DMS79 (cell line): ENCODE measurements at places on chromosomes 5 and 9.
A peak's percentile ranks its signal among the peaks of the same experiment; 100 is the strongest.

GRCh38 chr5:65061250-65061973, 292.7 kb downstream of the CWC27 start:
- DNase-seq = no peak

DNA sequence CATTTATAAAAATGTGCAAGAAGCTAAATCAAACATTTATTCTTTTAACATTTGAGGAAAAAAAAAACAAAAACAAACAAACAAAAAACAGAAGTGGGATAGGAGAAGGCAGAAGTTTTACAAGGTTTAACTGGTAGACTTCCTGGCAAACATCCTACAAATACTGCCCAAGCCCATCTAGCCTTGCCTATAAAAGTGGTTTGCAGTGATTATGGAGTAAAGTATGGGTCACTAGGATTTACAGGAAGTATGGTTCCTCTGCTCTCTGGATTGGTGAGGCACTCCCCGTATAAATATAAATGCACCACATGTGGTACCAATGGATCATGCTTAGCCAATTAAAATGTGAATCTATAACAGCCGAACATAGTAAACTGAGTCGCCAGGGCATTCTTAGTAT, 291.9 kb downstream of the EDIL3 start:
- no peak for DNase-seq

DNA sequence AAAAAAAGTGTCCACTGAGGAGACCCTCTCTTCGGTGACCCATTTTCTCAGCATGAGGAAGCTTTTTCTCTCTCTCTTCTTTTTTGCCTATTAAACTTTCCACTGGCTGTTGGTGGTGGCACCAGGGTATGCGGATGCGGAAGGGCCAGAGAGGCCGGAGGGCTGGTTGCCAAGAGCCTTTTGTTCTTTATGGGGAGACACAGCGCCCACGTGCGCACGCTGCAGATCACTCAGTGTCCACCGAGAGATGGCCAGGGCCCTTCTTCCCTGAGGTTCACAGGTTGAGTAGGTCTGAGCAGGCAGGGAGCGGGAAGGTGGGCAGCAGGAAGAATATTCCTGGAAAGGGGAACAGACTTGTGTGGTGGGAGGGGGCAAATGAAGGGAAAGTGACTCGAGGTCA, 69.1 kb downstream of the STK10 start:
- no peak for DNase-seq

GRCh38 chr9:135726138-135726853, 24.3 kb downstream of the KCNT1 start:
- no peak for DNase-seq

DNA sequence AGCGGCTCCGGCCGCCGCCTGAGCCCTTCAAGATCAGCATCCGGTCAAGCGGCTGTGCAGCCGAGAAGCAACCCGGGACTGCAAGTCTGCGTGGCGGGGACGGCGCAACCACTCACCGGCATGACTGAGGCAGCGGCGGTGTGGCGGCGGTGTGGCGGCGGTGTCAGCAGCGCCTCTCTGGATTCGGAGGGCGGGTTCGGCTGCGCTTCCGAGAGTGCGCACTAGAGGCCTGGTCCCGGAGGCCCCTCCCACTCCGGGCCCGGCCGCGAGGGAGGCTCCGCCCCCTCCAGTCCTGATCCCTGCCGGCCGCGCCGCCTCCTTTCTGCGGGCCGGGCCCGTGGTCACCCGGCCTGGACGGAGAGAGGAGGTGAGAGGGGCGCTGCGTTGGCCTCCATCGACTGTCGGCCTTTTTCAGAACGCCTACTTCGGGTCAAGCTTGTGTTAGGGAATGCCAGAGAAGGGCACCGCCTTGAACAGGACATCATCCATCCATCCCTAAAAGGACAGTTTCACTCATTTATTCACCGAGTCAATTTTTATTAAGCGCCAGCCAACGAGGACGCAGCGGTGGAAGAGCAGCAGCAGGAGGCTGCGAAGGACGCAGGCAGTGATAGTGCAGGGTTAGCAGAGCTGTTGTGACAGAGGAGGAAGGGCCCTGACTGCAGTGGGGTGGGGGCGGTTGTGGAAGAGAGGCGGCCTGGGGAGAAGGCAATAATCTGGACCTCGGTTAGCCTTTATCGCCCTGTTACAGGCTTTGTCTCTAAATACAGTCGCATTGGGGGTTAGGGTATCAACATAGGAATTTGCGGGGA, at the start of gene ATOX1:
Gene ATOX1, minus strand, starts transcription at position 202 of the 812 bp plus-strand sequence. Its CDS starts 80 bp downstream, at position 122.
- DNase-seq = peak; percentile 42

- no peak for DNase-seq
These were observed 192.8 kb downstream of the CDH18 start for GRCh38 chr5:19795218-19795617.

- no peak for DNase-seq
These were observed 18.5 kb downstream of the DDX31 start for GRCh38 chr9:132651259-132651658.

DNA sequence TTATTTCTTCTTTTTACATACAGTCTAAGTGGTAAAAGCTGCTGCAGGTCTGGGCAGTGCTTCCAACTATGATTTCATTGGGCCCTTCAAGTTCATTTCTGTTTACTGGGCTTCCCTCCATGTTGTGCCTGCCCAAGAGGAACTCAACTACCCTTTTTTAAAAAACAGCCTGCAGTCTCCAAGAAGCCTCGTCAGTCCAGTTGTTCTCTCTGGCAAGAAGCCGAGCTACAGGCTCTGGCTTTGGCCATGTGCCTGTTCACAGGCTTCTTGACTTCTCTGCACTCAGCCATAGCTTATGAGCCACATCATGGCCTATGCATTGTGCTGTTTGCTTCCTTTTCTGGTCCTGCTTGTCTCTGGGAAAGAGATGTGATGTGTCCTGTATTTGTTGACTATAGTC, 119.7 kb upstream of the PJA2 start:
- DNase-seq = no peak

DNA sequence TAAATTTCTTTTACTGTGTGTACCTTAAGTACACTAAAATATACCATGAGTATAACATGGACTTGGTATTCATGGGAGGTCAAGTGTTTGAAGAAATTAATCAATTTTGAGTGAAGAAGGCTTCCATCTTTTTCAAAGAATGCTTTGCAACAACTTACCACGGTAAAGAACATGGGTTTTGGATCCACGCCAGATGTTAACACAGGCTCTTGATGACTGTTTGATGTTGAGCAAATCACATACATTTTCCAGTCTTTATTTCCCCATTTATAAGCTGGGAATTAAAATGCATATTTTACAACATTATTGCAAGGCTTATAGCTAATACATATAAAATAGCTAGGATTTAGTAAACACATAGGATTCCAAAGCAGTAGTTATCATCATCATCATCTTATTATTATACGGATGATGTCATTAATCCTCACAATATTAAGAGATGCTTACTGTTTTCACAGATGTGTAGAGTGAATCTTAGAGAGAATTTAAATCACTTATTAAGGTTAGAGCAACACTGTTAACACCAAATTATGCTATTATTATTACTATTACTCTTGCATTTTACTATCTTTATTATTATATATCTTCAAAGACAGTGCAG, 362.0 kb downstream of the PRELID2 start:
- DNase-seq = no peak

DNA sequence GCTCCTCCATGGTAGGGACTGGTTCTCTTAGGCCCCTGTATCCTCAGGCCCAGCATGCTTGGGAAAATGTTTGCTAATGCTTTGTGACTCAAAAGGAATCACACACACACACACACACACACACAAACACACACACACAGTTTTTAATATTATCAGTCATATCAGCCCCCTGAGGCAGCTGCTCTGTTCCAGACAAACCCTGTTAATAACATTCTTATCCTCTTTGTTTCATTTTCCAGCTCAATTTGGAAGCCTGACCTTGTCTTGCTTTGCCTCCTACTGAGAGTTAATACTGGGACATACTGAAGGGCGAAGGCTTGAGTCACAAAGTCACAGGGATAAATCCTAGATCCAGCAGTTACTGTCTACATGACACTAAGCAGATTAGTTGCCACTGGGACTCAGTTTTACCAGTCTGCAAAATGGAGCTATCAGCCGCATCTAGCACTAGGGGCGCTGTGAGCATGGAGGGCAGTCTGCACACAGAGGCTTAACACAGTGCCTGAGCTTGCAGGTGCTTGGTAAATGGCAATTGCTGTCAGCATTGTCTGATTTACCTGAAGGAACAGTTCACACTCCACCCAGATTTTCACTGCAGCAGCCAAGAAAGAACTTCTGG, 37.1 kb upstream of the KCNMB1 start:
- no peak for DNase-seq

GRCh38 chr5:95818181-95819147, 4.1 kb downstream of the GLRX start:
- no peak for DNase-seq

DNA sequence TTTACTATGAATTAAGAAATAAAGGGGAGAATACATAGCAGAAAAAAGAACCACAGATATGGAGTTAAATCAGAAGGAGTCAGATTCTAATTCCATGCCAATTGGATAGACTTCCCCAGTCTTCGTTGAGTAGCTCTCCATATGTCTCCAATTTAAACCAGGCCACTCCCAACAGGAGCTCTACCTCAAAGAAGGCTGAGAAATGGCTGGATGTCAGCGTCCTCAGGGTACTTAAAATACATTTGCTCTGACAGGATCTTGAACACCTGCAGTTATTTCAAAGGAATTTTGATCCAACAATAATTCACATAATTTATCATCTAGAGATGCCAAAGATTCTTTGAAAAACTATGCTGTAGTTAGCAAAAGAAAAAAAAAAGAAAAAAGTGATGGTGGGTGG, 133.9 kb upstream of the FBN2 start:
- DNase-seq = no peak

- no peak for DNase-seq
These were observed 29.5 kb downstream of the TPPP start for GRCh38 chr5:663436-664342.
